ENCODE measurements at places on chromosomes 5 and 9.

- no peak for DNase-seq
Observed at GRCh38 chr5:148730270-148730669, 75.9 kb upstream of the HTR4 start.

DNA sequence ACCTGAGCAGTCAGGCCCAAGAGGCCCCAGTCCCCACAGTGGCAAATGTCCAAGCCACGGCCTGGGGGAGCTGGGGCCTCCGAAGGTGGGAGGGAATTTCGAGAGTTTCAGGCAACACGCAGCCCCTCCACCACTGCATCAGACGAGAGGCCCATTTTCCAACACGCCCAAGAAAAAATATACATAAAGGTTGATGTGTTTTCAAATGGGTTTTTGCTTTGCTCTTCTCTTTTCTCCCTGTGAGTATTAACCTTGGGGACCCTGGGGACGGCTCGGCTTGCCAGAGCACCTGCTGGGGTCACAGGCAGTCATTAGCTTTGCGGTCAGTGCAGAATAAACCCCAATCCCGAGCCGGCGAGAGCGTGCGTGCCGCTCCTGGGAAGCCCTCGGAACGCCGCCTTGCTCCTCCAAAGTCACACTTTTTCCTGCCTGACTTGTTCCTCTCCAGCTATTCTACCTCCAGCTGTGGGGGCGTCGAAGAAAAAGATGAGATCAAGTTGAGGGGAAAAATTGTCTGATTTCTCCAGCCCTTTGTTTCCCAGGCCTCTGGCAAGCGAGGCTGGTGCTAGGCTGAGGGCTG is 31.5 kb downstream of the ASS1 start:
- no peak for DNase-seq

DNA sequence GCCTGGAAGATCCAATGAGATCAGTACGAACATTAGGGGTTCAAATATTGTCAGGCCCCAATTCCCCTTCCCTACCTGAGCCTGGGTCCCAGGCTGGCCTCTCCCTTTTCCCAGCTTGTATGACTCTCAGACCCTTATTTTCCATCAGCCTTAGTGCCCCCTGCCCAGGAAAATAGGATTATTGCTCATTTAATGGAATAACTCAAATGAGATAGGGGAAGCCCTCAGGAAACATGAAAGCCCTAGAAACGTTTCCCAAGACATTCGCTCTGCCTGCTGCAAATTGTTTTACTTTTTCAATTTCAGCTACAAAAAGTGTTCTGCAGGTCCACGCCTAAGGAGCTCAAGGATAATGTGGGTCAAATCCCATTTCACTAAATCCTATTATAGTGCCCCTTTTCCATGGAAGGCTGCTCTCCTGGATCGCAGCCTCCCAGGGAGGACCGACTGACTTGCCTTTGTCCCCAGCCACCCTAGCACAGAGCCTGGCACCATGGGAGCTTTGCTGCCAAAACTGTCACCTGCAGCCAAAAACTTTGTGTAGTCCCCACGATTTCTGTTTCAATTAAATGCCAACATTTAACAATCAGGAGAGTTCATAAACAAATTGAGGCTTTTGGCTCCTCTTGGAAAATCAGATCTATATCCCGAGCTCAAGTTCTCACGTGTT is 46.9 kb downstream of the THOC3 start:
- no peak for DNase-seq

DNA sequence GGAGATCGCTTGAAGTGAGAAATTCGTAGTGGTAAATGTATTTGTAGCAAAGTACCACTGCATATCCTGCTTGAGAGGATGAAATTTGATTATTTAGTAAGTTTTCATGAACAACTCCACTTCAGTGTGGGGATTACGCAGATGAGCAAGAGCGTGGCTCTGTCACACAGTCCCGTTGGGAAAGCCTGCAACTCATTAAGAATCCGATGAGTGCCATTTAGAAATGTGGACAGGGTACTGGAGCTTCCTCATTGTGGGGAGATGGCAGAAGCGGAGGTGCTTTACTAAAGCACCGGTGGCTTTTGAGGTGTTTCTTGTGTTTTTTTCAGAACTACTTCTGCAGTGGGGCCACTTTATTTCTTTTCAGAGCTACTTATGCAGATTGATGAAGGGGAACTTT is 1.4 kb downstream of the TJP2 start:
- no peak for DNase-seq

DNA sequence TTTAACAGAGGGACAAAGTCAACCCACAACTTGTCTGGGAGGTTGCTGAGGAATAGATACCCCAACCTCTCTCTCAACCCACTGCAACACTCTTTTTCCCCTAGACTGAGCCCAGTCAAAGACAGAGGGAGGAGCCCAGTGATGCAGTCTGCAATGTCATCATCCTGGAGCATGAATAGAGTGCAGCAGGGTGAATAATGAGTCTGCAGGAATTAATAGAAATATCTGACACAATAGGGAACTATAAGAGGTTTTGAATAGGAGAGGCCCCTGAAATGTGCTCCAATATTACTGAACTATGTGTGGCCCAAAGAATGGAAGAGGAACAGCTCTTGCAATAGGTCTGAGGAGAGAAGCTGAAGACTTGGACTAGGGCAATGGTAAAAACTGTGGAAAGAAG is 59.1 kb downstream of the PDCD1LG2 start:
- no peak for DNase-seq

DNA sequence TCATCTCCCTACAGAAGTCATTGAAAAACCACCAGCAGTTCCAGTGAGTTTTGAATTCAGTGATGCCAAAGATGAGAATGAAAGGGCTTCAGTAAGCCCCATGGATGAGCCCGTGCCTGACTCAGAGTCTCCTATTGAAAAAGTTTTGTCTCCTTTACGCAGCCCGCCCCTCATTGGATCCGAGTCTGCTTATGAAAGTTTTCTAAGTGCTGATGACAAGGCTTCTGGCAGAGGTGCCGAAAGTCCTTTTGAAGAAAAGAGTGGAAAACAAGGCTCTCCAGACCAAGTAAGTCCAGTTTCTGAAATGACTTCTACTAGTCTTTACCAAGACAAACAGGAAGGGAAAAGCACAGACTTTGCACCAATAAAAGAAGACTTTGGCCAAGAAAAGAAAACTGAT is 90.1 kb downstream of the MAP1B start:
- DNase-seq = no peak

- DNase-seq = no peak
Observed at GRCh38 chr9:34783951-34784487, 74.1 kb upstream of the CCL21 start.

Measured in NCI-H446 treated with DMSO at 0.1 percent for 48 hours (cell line).